ENCODE measurements at places on chromosomes 1 and 21. TPM values are rescaled to one million over a fixed set of nuclear protein-coding genes. Genes with fewer than 3 reads are reported as not detected.

DNA sequence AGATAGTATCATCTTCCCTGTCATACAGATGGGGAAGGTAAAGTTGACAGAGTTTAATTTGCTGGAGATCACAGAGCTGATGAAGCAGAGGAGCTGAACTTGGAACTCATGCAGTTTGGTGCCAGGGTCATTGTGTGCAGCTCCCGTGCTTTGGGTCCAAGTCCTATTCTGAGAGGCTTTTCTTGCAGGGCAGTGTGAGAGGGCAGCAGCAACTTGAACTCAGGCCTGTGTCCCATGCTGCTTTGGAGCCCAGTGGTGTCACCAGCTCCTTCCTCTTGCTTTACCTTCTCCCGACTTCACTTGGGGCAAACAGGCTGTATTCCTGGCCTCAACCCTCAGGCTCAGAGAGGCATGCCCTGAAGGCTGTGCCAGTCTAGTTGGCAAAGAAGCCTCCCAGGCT, 24.7 kb downstream of the INAVA start:
- DNase-seq = no peak
- H3K27ac ChIP-seq = no peak overlapping the region
- no peaks in the 10 kb centered on the region for H3K36me3 ChIP-seq
- H3K4me3 ChIP-seq = no peak overlapping the region
- H3K27me3 ChIP-seq = no peaks in the 10 kb centered on the region

- peaks cover 38% of the 10 kb centered on the region for H3K4me1 ChIP-seq
- no peaks in the 10 kb centered on the region for H3K27me3 ChIP-seq
- no peak overlapping the region for H3K27ac ChIP-seq
- H3K36me3 ChIP-seq = peaks cover 68% of the 10 kb centered on the region
- no peak overlapping the region for H3K4me3 ChIP-seq
- DNase-seq = no peak
These were observed 1.6 kb downstream of the ELOVL1 start for GRCh38 chr1:43366179-43366578.

- H3K4me1 ChIP-seq = no peaks in the 10 kb centered on the region
- no peak overlapping the region for H3K4me3 ChIP-seq
- DNase-seq = no peak
- no peak overlapping the region for H3K27ac ChIP-seq
These were observed 12.5 kb upstream of the HNRNPR start for GRCh38 chr1:23356471-23357137.

DNA sequence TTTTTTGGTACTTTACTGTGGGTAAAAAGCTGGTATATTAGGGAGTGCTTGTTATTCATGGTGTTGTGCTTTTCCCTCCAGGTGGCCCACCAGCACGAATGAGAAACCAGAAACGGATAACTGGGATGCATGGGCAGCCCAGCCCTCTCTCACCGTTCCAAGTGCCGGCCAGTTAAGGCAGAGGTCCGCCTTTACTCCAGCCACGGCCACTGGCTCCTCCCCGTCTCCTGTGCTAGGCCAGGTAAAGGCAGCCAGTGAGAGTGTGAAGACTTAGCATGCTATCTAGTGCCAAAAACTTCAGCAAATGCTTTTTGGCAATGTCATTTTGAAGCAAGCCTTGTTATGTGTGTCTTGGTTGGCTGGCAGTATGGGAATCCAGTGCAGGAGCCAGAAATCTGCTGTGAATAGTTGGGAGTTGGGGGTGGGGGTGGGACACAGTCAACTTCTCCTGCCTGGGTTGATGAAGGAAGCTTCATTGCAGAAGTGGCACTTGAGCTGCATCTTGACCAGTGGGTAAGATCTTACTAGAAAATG, 101.7 kb downstream of the ATP5PO start:
- no peak for DNase-seq
- peaks cover 32% of the 10 kb centered on the region for H3K36me3 ChIP-seq
- no peak overlapping the region for H3K27ac ChIP-seq
- peaks cover 9% of the 10 kb centered on the region for H3K4me1 ChIP-seq

GRCh38 chr1:70084314-70084915, 121.0 kb downstream of the LRRC40 start:
- H3K4me1 ChIP-seq = no peaks in the 10 kb centered on the region
- H3K4me3 ChIP-seq = no peak overlapping the region
- no peaks in the 10 kb centered on the region for H3K27me3 ChIP-seq
- H3K36me3 ChIP-seq = no peaks in the 10 kb centered on the region
- no peak overlapping the region for H3K27ac ChIP-seq

DNA sequence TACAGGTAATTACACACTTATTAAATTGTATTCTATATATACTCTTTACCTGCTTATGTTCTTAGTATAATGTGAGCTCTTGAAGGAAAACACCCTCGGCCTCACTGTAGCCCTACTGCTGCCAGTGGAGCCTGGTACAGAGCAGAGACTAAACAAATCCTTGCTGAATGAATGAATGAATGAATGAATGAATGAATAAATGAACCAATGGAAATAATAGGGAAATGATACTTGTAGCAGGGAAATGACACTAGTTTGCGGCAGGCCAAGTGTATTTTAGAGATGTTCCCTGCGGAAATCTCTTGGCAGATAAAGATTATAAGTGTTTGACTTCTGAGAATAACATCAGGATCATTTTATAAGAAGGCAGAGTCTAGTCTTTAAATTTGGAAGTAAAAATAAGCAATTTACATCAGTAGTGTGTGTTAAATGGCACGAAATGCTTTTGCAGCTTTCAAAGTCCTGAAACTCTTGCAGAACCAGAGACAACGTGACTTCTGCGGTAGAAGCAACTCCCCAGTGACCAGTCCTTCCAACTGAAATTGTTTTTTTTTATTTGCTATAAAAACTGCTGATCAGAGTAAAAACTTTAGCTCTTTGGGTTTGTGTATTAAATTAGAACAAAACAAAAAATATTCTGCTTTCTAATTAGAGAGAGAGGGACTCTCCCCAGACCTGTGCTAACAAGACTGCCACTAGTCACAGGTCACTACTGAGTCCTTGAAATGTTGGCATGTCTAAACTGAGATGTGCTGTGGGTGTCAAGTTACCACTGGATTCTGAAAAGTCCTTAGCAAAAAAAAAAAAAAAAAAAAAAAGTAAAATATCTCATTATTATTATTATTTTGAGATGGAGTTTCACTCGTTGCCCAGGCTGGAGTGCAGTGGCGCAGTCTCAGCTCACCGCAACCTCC, 199.3 kb upstream of the MAP1LC3C start:
- no peak overlapping the region for H3K27ac ChIP-seq
- H3K4me3 ChIP-seq = no peak overlapping the region
- no peaks in the 10 kb centered on the region for H3K4me1 ChIP-seq
- no peaks in the 10 kb centered on the region for H3K36me3 ChIP-seq
- no peak for DNase-seq

CELSR2 gene
- not detected for total RNA-seq

FCER1G gene
- 1.1 TPM for total RNA-seq
